Pancreas (tissue), 10 donors: ENCODE measurements at places on chromosomes 2 and 18.

DNA sequence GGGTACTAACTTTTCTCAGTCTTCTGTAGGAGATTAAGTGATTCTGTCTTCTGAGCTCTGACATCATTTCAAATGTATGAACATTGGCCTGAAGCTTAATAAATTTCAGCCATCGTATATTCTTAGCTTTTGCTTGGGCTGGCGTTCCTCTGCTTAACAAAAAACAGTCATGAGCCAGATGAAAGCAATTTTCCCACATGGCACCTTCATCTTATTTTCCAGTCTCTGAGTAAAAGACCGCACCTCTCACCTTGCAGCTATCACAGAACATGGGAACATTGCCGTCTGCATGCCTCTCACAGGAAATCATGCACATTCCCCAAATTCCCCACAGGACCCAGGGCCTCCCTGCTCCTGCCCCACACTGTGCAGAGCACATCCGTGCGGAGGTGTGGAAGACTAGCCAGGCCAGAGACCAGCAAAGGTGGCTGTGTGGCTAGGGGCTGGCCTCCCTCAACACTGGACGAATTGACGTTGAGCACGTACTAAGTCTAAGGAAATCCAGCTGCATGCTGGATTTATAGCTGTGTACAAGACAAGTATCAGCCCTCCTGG is 531.8 kb upstream of the ID2 start:
- no peak for DNase-seq

- no peak for DNase-seq
These were observed 208.6 kb upstream of the ST6GAL2 start for GRCh38 chr2:107094450-107094986.

GRCh38 chr18:45829855-45830254 is 4.4 kb downstream of the SIGLEC15 start:
- no peak for DNase-seq

DNA sequence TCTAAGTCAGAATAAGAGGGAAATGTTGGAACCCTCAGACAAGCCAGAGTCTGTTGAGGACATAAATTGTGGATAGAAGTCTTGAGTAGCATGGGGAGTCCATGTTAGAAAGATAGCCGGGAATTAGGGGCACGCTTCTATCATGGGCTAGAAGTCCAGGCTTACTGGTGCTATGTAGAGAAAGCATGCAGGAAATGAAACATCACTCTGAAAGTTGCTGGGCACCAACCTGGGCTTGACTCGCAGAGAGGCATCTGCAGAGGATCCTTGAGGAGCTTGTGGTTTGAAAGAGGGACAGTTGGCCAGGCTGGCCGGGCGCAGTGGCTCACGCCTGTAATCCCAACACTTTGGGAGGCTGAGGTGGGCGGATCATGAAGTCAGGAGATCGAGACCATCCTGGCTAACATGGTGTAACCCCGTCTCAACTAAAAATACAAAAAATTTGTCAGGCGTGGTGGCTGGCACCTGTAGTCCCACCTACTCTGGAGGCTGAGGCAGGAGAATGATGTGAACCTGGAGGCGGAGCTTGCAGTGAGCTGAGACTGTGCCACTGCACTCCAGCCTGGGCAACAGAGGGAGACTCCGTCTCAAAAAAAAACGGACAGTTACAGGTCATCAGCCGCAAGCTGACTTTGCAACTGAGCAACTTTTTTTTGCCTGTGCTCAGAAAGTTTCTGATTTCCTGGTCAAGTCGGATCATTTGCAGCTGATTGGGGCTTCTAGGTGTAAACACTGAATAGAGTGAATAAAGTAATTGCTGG is 24.9 kb downstream of the CERS6 start:
- no peak for DNase-seq

GRCh38 chr2:86213056-86213455 is 13.8 kb downstream of the MRPL35 start:
- DNase-seq, result no peak

DNA sequence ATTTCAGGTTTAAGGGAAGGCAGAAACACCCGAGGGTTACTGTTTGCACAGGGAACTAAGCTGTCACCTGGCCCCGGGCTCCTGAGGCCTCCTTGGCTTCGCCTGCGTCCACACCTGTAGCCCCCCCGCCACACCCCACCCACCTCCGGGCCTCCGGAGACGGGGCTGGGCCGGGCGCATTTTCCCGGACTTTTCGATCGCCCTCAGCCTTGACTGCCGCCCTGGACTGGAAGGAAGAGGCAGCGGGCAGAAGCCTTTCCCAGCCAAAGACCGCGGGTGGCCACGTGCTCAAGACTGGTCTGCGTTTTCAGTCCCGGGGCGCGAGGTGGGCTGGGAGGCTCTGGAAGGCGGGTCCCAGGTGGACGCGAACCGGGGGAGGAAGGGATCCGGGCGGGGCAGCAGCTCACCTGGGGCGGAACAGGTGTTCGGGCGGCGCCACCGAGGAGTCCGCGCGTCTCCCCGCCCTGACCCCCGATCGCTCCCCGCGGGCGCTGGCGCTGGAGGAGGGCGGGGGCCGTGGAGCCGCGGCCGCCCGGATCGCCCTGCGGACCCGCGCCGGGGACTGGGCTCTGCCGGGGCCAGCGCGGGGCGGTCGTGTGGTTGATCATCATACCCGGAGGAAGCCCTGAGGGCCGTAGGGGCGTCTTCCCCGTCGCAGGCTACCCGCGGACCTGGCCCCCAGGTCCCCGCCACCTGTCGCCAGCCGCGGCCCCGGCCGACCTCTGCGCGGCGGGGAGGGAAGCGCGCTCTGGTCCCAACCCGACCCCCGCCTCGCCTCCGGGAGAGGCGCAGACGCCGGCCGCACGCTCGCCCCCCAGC is 3.2 kb downstream of the ID2 start:
- peak; percentile 64 for DNase-seq

DNA sequence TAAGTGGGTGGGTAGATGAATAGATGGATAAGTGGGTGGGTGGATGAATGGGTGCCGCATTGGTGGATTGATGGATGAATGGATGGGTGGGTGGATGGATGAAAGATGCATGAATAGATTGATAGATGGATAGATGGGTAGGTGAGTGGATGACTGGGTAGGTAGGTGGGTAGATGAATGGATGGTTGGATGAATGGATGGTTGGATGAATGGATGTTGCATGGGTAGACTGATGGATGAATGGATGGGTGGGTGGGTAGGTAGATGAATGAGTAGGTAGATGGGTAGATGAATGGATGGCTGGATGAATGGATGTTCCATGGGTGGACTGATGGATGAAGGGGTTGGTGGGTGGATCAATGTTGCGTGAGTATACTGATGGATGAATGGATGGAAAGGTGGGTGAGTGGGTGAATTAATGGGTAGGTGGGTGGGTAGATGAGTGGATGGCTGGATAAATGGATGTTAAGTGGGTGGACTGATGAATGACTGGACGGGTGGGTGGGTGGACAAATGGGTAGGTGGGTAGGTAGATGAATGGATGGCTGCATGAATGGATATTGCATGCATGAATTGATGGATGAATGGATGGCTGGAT is 30.5 kb downstream of the ANKMY1 start:
- no peak for DNase-seq
